IMR-90 (cell line): ENCODE measurements at places on chromosomes 2 and 18. TPM values are rescaled to one million over a fixed set of nuclear protein-coding genes. Genes with fewer than 3 reads are reported as not detected.

The CAPN14 gene
- under 0.01 TPM in 2 replicates for total RNA-seq

The MLPH gene
- 13.8 and 13.9 TPM in 2 replicates for total RNA-seq

The ZAP70 gene
- under 0.01 TPM in 1 of 2 replicates, not detected in the other for total RNA-seq

The MEX3C gene
- 42.8 and 50.9 TPM in 2 replicates for total RNA-seq

The CACNB4 gene
- total RNA-seq = 0.28 and 0.36 TPM in 2 replicates

The SERPINB4 gene
- not detected in 2 replicates for total RNA-seq

GRCh38 chr2:170248574-170249393, 70.8 kb downstream of the MYO3B start:
- no peak for DNase-seq

DNA sequence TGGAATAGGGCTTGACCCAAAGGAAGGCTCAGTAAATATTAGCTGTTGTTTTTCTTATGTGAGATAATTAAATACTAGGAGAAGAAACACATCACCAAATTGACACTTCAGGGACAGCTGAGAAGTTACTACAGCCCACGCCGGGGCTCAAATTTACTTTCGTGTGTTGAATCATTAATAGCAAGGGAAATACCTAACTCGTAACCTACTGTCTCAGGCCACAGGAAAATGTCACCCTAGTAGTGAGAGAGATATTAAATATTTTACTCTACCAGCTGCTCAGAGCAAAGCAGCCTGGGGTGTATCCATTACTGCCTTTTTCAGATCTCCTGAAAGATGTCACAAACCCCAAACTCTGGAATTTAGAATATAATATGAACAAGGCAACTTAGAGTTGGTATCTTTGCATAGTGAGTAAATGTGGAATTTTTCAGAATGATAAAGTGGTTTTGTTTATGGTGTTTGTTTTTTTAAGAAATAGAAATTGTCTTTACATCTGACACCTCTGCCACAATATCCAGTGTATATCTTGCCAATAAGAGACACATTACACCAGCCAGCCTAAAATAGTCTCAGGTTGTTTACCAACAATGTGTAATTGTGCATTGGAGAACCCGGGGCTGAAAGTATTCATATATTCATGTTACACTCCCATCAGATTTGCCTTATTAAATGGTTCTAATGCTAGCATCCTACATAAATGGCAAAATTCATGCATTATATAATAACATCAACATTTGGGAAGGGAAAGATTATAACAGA, 48.4 kb downstream of the ATP8B1 start:
- DNase-seq = no peak

- no peak for DNase-seq
Observed at GRCh38 chr2:241858206-241859016, at the start of gene PDCD1. PDCD1 (minus strand) TSS chr2:241858894; CDS start chr2:241858838, 56 bp downstream.

DNA sequence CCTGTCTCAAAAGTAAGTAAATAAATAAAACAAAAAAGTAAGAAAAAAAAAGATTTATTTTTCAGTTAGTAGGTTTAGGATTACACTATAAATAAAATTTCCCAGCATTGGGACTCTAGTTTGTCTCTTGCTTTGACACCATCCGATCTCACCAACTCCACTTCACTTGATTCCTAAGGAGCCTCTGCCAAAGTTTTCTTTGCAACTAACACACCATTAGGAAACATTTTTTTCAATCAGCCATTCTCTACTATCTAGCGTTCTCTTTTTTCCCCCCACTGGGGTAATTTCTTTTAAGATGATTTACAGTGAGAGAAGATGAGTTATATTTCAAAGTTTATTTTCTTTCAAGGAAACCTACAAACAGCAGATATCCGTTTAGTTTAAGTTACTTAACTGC, 10.6 kb upstream of the NEMP2 start:
- no peak for DNase-seq

DNA sequence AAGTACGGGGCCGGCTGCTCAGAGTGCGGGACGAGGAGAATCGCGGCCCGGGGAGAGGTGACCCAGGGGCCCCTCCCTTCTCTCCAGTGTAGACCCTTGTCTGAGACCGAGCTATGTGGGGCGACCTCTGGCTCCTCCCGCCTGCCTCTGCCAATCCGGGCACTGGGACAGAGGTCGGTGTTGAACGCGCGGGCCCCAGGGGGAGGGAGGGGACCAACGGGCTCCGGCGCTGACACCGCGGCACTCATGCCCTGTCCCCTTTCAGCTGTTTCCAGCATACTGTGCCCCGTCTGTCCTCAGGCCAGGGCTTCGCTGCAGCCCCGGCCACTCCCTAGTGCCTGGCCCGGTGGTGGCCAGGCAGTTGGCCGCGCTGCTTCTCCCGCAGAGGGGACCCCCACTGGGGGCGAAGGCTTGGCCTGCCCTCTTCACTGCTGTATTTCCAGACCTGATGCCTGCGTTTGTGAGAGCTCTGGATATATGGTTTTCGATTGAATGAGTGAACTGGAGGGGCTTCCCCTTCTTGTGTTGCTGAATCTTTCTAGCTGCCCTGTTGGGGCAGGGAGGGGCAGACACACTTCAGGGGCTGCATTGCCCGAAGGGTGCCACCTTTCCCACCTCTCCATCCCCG, 809 bp downstream of the DBI start:
- no peak for DNase-seq

GRCh38 chr18:47151439-47151838, 1.1 kb upstream of the HDHD2 start:
- DNase-seq = no peak

DNA sequence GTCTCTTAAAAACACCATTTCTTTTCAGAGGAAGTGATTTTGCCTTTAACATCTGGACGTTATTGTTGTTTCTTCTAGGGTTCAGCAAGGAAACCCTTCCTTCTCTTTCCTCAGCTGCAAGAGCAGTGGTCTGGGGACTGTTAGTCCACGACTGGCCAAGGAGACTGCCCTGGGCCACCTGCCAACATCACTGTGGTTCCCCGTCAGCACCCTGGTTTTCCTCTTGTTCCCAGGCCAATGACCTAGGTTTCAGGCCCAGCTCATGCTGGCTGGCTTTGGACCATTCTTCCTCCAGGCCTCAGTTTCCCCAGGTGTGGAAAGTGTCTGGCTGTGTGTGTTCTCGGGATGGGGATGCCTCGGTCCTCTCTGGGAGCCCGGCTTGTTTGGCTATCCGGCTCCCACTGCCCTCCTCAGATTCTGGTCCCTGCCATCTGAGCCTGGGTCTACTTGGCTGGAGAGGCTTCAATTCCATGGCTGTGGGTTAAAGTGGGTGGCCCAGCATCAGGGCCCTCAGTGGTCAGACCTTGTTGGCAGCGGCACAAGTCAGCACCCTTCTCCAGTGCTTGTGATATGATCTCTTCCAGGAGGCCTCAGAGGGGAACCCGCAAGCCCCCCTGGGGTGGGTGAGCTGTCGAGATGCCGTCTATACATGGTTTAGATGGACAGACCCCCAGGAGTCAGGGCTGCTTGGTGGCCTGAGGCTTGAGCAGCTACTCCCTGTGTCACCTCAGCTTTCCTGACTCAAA, 234.3 kb upstream of the HS6ST1 start:
- DNase-seq = no peak

GRCh38 chr2:28607730-28608499, 112.1 kb downstream of the PLB1 start:
- no peak for DNase-seq

- DNase-seq = peak; percentile 10
Observed at GRCh38 chr2:235860871-235861270, 307.3 kb downstream of the GBX2 start.

- DNase-seq = no peak
Observed at GRCh38 chr18:25651553-25651952, 299.6 kb upstream of the ZNF521 start.

GRCh38 chr2:146661473-146662096, 1183.2 kb upstream of the ACVR2A start:
- peak; percentile 60 for DNase-seq

GRCh38 chr2:144796936-144797335, 277.0 kb upstream of the ZEB2 start:
- DNase-seq = no peak

GRCh38 chr2:8314063-8314462, 367.8 kb upstream of the ID2 start:
- no peak for DNase-seq

DNA sequence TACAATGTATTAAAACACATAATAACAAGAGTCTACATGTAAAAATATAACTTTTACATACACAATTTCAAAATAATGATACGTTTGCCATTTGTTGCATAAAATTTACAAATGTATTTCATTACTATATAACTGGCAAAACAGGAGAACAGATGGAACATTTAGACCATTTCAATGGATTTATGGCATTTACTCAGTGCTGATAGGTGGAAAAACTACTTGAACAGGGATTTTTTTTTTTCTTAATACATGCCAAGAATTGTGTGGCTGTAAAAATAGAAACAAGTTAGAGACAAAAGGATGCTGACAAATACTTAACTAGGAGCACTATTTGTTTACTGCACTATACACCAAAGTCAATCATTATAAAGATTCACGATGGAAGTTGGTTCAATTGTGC, 266.8 kb upstream of the CCDC68 start:
- no peak for DNase-seq

GRCh38 chr2:52431352-52431760, 1336.2 kb upstream of the CHAC2 start:
- DNase-seq = no peak

DNA sequence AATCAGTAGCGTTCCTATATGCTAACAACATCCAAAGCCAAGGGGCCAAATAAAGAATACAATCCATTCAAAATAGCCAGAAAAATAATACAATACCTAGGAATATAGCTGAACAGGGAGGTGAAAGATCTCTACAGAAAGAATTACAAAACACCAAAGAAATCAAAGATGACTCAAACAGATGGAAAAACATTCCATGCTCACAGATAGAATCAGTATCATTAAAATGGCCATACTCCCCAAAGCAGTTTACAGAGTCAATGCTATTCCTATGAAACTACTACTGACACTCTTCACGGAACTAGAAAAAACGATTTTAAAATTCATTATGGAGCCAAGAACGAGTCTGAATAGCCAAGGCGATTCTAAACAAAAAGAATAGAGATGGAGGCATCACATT, 57.4 kb downstream of the CCBE1 start:
- peak; percentile 43 for DNase-seq

DNA sequence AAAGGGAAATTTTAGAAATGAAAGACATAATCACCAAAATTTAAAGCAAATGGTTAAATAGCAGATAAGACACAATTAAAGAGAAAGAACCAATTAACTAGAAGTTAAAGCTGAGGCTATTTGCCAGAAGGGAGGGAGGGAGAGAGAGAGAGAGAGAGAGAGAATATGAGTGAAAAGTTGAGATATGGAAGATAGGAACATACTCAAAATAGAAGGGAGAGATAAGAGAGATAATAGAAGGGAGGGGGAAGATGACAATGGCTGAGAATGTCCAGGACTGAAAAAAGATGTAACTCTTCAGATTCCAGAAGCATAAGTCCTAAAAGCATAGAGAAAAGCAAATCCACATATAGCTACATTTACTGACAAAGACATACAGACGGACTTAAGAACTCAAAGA, 17.1 kb upstream of the AAK1 start:
- DNase-seq = no peak

DNA sequence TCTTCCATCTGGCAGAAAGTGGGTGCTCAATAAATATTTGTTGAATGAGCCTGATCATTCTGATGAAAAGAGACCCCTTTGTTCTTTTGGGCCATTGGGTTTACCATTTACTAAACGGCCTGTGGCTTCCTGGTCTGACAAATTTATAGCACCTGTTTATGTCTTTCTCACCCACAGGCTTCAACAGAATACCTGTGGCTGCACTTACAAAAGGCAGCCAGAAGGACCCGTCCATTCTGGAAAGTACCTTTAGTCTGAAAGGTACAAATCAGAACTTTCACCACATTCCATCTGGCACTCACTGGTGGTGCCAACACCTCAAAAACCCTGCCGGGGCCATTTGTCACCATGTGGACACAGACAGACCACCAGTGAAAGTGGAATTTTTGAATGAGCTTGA, 167.5 kb downstream of the ETAA1 start:
- no peak for DNase-seq

GRCh38 chr2:12035029-12035720, 288.7 kb downstream of the LPIN1 start:
- no peak for DNase-seq

GRCh38 chr2:86677816-86678215, 42.3 kb upstream of the RMND5A start:
- DNase-seq = no peak

- peak; percentile 97 for DNase-seq
Observed at GRCh38 chr2:28445448-28446258, 50.2 kb upstream of the PLB1 start.

DNA sequence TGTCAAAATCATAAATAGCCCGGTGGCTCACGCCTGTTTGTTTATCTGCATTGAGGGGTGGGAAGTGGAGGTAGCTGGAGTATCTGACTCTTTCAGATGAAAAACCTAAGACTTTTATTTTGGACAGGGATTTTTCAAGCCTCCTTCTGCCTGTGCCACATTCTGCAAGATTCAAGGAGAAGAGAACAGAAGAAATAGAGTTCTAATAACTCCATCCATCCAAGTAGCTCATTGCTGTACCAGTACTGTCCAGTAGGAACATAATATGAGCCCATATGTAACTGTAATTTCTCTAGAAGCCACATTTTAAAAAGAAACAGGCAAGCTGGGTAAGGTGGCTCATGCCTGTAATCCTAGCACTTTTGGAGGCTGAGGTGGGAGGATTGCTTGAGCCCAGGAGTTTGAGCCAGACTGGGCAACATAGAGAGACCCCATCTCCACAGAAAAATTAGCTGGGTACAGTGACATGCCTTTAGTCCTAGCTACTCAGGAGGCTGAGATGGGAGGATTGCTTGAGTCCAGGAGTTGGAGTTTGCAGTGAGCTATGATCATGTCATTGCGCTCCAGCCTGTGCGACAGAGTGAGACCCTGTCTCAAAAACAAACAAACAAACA, 35.4 kb upstream of the NT5DC4 start:
- DNase-seq = no peak

DNA sequence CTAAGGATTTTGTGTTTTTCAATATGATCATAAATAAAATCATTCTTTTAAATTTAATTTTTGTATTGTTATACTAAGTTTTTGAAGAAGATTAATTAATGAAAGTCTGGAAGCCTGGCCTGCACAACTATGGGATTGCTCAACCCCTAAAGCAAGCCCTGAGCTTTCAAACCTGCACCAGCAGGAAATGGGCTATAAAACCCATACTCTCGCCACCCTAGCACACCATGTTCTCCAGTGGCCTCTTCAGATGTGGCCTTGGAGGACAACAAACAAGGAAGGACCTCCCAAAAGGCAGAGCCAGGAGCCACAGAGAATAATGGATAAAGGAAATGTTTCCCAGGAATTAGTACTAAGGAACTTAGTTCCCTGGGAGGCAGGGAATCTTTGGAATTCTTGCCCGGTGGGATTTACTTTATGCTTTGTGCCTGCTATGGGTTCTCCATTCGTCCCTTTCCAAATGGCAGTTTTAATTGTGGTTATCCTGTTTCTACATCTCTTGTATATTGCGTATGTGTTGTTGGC, 212.5 kb downstream of the ZFP36L2 start:
- no peak for DNase-seq

GRCh38 chr2:9260464-9260918, 53.9 kb downstream of the ASAP2 start:
- DNase-seq = no peak

GRCh38 chr2:84492571-84492970, 23.7 kb upstream of the DNAH6 start:
- DNase-seq = peak; percentile 22
